GM18507 (cell line): ENCODE measurements at places on chromosomes 12 and 14.

GRCh38 chr14:24428628-24429394 is 657 bp downstream of the CBLN3 start:
- no peak for DNase-seq

GRCh38 chr14:56005191-56006053 is 112.8 kb upstream of the PELI2 start:
- DNase-seq = no peak

DNA sequence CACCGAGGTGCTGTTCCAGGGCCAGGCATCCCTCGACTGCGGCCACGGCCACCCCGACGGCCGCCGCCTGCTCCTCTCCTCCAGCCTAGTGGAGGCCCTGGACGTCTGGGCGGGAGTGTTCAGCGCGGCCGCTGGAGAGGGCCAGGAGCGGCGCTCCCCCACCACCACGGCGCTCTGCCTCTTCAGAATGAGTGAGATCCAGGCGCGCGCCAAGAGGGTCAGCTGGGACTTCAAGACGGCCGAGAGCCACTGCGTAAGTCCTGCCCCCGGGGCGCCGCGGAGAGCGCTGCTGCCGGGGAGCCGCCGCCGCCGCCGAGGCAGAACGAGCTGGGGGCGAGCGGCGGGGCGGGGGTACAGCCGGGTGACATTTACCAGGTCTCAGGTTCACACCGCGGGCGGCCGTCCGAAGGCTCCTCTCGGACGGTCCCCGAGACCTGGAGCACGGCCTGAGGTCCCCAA is 1.4 kb downstream of the PLXNC1 start:
- DNase-seq = no peak

GRCh38 chr12:68959143-68959858 is 26.3 kb upstream of the CPM start:
- DNase-seq = no peak

DNA sequence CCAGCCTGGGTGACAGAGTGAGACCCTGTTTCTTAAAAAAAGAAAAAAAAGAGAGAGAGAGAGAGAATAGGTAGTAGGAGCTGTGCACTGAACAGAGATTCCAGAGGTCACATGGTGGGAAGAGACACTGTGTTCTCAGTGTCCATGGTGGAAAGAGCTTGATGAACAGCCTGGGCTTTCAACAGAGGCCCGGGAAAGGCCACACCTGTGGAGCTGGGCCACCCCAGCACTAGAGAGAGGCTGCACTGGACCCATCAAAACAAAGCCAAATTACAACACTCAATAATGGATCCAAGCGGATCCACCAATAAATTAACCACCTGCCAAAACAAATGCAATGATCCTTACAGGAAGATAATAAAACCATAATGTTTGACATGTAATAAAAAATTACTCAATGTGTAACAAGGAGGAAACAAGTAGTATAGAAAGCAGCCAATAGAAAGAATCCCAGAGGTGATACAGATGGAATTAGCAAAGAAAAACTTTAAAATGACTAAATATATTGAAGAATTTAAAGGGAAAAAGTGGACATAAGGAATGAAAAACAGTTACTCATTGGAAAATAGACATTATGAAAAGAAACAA is 44.8 kb upstream of the BCL2L14 start:
- no peak for DNase-seq

DNA sequence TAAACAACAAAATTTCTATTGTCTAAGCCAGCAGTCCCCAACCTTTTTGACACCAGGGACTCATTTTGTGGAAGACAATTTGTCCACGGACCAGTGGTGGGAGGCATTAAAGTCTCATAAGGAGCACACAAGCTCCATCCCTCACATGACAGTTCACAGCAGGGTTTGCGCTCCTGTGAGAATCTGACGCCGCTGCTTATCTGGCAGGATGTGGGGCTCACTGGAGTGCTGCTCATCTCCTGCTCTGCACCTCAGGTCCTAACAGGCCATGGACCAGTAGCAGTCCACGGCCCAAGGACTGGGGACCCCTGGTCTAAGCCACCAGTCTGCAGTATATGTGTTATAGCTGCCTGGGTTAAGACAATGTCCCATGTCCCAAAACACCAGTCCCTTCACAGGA is 27.2 kb downstream of the VCPKMT start:
- no peak for DNase-seq

DNA sequence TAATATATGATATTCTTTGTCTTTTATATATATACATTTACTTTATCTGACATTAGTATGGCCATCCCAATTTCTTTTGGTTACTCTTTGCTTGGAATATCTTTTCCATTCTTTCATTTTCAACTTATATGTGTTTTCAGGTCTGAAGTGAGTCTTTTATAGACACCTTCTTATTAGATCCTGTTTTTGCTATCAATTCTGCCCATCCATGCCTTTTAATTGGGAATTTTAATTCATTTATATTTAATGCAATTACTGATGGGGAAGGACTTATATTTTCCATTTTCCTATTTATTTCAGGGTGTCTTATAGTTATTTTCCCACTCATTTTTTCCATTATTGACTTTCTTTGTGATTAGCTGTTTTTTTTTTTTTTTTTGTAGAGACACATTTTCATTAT is 43.4 kb downstream of the GABARAPL1 start:
- no peak for DNase-seq

- no peak for DNase-seq
These were observed 2.7 kb downstream of the SSH1 start for GRCh38 chr12:108854451-108855283.

DNA sequence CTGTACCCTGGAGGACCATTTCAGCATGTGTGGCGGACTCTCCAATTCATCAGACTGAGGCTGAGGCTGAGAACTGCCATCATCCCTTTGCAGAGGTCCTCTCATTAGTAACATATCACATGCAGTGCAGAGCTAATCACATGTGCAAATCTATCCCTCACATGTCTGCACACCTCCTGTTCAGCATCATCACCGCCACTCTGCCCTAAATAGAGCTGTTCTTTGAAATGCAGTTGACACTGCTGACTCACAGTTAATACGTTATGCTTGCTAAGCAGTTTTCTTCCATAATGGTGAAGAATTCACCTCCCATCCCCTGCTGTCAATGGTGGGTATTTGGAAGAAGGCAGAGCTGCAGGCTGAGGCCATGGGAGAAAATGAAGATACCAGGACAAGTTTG is 85.0 kb upstream of the ANO2 start:
- no peak for DNase-seq

- peak; percentile 4 for DNase-seq
These were observed 27.1 kb upstream of the PCNX4 start for GRCh38 chr14:60064491-60065072.

DNA sequence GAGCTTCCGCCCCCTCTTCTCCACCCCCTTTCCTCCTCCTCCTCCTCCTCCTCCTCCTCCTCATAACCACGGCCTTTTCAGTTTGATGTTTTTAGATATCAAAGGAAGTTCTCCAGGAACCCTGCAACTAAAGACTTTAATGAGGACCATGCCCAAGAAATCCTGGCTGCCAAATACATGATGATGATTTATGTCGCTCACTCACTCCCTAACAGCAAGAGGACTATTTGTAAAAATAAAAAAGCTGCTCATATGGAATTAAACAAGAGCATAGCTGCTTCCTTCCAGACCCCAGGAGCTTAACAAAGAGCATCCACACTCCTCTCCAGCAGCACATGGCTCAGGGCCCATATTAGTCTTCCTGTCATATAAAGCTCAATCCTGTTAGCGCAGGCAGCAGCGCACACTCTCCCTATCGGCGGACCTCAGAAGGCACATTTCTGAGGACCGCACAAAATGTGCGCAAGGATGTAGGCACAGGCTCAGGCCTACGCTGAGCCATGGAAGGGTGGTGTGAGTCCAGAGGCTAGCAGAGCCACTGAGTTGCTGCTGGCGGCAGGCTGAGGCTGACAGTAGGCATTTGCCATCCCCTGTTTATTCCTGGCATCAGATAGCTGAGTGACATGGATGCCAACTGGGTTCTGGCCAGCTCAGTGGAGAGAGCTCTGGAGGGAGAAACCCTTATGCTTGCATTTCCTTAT is 232.8 kb downstream of the MSRB3 start:
- no peak for DNase-seq

GRCh38 chr12:13592063-13592942 is 389.1 kb downstream of the GRIN2B start:
- DNase-seq = no peak

GRCh38 chr12:124994437-124994975 is 1.1 kb downstream of the BRI3BP start:
- no peak for DNase-seq

GRCh38 chr12:123591702-123592481 is 7.5 kb downstream of the TMED2 start:
- no peak for DNase-seq

DNA sequence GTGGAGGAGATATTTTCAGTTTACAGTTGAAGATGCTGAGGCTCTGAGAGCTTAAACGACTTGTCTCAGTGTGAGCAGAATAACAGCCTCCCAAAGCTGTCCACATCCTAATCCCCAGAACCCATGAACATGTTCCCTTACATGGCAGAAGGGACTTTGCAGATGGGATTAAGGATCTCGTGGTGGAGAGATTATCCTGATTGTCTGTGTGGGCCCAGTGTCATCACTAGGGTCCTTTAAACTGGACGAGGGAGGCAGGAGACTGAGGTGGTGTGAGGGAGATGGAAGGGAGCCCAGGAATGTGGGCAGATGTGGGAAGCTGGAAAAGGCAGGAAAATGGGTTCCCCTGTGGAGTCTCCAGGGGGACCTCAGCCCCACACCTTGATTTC is 9.6 kb upstream of the KRT80 start:
- no peak for DNase-seq

DNA sequence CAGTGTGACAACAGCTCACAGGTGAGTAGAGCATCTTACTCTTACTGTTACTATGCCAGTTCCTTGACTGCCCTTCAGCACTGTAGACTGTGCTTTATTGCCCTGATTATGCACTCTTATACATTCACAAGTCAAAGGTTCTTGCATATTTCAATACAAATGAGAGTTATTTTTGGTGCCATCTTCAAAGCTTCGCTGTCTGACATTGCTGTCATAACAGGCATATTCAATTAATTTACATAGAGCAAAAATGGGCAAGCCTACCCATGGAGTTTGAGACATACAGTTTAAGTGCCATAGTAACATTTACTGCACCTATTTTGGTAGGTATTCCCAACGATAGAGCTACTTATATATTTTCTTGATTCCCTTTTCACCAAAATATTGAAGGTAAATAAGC is 107.5 kb upstream of the CNTN1 start:
- no peak for DNase-seq

DNA sequence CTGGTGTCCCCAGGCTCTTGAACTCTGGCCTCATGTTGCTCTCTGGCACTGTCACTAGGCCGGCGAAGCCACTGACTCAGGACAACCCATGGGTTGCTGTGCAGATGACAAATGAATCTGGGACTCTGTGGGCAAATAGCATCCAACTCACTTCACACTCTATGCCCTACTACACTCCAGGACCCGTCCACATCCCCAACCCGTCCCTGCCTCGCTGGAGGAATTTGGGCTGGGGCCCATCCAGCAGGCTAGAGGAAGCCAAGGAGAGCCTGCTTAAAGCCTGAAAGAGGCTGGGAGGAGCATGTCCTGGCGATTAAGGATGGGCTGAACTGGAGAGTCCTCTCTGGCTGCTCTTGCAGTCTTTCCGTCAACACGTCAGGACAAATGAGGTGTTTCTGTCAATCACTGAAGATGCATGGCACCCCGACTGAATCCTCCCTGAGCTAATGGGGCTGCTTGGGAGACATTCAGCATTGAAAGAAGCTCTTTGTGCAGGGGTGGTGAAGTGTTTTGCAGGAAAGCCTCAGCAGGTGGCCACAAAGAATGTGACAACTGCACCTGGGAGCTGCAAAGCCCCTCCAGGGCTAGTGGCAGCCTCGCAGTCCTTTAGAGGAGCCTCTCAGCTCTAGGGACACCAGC is 71.7 kb downstream of the ANO2 start:
- no peak for DNase-seq

GRCh38 chr12:61810486-61810885 is 449.7 kb upstream of the USP15 start:
- DNase-seq = no peak

GRCh38 chr14:104587641-104588040 is 8.1 kb downstream of the C14orf180 start:
- DNase-seq = no peak

DNA sequence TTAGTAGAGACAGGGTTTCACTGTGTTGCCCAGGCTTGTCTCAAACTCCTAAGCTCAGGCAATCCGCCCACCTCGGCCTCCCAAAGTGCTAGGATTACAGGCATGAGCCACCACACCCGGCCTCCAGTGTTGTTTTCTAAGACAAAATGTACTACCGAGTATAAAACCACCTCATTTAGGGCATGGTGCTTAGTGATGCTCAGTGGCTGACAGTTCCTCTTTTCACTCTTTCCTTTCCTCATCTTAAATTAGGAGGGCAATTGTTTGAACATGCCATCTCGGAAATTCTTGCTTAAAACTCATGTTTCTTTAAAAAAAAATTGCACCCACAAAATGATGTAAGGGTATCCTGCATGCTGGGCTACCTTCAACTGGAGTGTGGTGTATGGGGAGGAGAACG is 89.0 kb downstream of the RFX4 start:
- DNase-seq = no peak

DNA sequence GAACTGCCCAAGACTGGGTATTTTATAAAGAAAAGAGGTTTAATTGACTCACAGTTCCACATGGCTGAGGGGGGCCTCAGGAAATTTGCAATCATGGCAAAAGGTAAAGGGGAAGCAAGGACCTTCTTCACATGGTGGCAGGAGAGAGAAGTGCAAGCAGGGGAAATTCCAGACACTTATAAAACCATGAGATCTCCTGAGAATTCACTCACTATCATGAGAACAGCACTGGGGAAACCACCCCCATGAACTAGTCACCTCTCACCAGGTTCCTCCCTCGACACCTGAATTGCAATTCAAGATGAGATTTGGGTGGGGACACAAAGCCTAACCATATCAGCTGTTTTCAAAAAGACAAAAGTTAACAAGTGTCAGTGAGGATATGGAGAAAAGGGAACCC is 112.6 kb downstream of the FOXA1 start:
- no peak for DNase-seq

DNA sequence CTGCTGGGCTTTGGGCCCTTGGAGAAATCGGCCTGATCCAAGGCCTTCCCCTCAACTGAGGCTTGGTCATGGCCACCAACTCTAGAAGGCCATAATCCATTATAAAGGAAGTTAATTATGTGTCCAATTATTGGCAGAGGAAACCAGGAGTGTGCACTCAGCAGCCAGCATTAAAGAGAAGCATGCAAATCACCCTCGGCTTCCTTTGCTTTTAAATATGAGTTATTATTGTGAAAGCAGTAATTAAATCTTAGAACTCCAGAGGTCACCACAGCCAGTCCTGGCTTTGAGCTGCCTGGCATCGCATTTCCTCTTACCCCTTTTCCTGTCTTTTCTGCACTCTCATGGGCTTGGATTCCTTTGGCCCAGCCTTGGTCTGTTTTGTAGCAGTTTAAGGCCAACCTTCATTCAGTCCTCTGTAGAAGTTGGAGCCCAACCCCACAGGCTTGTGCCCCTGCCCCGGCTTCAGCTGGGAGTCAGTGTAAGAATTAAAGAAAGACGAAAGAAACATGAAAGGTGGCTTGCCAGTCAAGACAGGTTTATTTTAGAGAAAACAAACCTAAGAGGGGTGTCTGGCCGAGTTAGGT is 14.7 kb upstream of the KRT86 start:
- DNase-seq = no peak

- DNase-seq = no peak
These were observed 186.6 kb downstream of the PAX9 start for GRCh38 chr14:36848213-36848612.
